ENCODE measurements at places on chromosomes 16 and 17.
A peak's percentile ranks its signal among the peaks of the same experiment; 100 is the strongest.

DNA sequence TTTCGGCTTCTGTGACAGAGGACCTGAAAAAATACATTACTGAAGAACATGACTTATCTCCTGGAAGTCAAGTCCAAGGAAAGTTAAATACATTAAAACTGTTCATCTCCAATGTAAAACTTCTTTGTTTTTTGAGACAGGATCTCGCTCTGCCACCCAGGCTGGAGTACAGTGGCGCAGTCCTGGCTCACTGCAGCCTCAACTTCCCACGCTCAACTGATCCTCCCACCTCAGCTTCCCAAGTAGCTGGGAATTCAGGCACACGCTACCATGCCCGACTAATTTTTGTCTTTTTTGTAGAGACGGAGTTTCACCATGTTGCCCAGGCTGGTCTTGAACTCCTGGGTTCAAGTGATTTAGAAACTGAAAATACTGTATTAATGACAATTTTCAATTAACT, 9.7 kb upstream of the TERB1 start:
- DNase-seq, result no peak

DNA sequence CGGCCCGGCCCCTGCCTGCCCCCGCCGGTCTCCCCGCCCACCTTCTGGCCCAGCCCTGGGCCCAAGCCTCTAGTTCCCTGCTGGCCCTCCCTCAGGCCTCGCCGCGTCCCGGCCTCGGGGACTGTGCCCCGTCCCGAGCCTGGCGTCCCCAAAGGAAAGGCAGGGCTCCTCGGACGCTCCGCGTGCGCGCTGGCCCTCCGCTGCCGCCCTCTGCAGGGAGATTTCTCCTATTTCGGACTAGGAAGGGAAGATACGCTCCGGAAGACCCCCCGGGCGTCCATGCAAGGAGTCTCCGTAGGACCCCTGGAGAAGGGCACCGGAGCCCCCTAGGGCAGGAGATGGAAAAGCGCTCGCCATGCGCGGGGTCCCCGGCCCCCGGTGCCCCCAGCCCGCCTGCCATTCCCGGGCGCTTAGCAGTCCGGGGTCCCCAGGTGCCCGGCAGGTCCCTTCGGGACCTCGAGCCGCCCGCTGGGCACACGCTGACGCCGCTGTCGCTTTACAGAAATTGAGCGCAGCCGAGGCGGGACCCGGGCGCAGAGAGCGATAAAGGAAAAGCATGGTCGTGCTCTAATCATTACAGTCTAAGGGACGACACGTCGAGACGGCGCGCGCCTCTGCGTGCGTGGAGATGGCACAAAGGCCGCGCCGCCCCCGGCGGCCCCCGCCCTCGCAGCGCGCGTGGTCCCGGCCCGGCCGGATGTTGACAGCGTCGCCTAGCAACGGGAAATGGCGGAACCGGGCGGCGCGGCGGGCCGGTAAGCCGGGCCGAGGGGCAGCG, at the start of gene CCDC40:
Gene CCDC40 (plus strand): TSS at position 706 of the 778 bp plus-strand sequence. CDS start 21 bp downstream, at position 727.
- DNase-seq, result peak; percentile 75

GRCh38 chr17:60594734-60595133, 5.3 kb upstream of the PPM1D start:
- no peak for DNase-seq

DNA sequence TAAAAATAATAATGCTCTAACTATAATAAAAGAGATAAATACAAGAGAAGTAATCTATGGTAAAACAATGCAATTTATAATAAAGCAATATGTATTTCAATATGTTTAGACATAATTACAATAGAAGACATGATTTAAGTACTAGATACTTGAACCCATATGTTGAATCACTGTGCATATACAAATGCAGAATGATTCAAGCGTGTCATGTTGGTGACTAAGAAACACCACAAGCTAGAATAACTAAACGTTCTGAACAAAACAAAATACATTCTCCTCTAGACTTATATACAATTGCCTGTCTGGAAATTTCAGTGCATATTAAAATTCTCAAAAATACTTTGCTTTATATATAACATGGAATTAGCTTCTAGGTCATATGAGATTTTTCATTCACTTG, 11.2 kb downstream of the TADA2A start:
- DNase-seq, result peak; percentile 14

DNA sequence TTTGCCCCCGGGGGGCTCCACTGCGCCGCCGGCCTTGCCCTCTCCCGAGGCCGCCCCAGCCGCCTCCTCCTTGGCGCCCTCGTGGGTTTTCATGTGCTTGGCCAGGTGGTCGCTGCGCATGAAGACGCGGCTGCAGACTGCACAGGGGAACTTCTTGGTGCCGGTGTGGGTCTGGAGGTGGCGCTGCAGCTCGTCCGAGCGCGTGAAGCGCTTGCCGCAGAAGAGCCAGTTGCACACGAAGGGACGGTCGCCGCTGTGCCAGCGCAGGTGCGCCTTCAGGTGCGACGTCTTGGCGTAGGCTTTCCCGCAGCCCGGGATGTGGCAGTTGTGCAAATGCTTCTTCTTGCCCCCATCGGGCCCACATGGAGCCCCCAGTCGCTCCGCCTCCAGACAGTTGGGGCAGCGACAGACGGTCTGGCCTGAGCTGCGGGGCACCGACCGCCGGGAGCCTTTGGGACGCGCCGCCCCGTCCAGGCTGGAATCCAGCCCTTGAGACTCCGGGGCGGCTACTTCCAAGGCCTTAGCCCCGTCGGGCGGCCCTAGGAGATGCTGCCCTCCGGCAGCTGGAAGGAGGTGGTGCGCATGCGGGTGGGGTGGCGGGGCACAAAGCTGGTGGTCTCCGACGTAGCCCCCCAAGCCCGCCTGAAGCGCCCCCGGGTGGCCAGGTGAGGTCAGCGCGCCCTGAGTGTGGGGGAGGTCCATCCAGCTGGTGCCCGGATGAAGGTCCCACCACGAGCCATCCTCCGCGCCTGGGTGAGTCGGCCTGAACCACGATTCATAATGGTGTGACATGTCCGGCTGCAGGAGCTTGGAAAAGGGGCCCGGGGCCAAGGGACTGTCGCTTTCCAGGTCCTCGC, 3.4 kb downstream of the SP6 start:
- DNase-seq, result no peak

DNA sequence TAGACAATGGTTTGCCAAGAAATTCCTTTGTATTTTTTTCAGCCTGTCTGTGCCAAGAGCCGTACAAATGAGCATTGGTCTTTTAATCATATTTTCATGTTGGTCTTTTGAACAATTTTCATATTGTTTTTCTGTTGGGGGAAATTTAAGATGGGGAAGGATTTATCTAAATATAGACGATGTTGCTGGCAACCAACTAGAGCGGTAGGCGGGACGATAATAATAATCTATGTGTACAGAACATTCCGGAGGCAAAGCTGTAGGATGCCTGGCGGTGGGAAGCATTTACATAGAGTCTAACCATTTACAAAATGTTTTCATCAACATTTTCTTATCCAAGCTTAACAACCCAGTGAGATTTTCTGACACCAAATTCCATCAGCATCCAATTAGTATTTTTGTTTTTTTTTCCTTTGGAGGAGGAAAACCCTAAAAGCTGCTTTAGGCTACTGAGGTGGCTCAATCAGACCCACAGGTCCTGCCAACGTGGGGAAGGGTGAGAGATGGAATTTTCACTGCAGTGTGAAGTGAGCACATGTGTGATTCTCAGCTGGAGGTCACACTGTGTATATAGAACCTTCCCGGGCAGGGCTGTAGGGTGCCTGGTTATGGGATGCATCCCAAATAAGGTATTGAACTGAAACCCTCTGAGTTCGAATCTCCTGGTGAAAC, 11.7 kb upstream of the SEC14L1 start:
- DNase-seq, result no peak

- no peak for DNase-seq
These were observed 10.6 kb downstream of the ATP6V0D1 start for GRCh38 chr16:67470359-67470758.

DNA sequence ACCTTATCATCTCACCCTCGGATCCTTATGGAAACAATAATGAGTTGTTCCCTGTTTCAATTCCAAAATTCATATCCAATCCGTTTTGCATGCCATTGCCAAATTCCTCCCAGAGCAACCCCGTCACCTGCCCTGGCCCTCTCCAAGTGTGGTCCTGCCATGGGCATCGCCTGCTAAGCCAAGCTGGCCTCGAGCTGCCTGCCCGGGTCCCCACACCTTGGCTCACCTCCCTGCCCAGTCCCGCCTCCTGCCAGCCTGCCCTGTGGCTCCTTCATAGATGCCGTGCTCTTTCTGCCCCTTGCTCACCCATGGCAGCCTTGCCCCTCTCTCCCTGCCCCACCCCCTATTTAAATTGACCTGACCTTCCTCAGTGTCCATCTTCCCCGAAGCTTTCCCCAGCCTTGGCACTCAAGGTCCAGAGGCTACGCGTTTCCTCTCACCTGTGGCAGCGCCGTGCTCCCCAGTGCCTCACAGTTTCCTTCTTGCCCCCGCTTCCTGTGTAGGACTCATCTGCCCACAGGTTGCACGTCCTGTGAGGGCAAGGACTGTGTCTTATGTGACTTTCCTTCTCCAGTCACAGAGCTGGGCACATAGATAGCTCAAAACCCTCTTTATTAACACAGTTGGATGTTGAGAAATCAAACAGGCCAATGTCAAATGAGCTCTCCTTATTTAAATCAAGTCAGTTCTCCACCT, 12.7 kb downstream of the MAPT start:
- no peak for DNase-seq

GRCh38 chr17:32208436-32208835, 57.2 kb upstream of the RHBDL3 start:
- DNase-seq, result no peak

DNA sequence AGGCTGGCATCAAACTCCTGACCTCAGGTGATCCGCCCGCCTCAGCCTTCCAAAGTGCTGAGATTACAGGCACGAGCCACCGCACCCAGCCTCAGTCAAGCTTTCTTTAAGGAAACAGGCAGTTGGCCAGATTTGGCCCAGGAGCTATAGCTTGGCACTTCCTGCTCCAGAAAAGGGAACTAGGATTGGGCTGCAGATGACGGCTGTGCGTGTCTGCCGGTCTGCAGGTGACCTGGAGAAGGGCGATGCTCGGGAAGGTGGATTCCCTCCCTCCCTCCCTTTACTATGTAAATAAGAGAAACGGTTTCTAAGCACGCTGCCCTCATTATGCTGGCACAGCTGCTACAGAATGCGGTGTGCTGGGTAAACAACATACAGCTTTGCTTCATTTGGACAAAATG, 215.9 kb downstream of the RPTOR start:
- no peak for DNase-seq

DNA sequence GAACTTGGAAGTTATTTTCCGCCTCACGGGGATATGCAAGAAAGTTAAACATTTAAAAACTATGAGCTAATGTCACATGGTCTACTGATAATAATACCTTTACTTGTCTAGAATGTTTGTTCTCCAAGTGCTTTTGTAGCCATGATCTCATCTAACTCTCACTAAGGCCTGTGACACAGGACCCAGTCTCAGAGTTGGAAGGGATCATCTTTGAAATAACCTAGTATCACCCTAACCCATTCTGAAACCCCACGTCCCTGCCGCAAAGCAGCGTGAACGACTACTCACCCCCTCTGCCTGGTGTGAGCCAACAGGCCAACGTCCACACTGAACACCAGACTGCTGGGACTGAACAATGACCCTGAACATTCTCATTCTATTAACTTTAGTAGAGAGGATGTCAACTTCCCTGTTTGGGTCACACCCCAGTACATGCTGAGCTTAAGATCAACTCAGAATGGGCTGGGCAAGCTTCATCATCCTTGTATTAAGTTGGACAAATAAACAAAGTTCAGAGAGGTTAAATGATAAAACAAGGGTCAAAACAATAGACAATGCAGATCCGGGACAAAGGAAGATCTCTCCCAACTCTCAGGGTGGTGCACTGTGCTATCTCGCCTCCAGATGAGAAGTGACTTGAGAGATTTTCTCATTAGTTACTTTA, 54.8 kb upstream of the BCAR1 start:
- DNase-seq, result no peak

DNA sequence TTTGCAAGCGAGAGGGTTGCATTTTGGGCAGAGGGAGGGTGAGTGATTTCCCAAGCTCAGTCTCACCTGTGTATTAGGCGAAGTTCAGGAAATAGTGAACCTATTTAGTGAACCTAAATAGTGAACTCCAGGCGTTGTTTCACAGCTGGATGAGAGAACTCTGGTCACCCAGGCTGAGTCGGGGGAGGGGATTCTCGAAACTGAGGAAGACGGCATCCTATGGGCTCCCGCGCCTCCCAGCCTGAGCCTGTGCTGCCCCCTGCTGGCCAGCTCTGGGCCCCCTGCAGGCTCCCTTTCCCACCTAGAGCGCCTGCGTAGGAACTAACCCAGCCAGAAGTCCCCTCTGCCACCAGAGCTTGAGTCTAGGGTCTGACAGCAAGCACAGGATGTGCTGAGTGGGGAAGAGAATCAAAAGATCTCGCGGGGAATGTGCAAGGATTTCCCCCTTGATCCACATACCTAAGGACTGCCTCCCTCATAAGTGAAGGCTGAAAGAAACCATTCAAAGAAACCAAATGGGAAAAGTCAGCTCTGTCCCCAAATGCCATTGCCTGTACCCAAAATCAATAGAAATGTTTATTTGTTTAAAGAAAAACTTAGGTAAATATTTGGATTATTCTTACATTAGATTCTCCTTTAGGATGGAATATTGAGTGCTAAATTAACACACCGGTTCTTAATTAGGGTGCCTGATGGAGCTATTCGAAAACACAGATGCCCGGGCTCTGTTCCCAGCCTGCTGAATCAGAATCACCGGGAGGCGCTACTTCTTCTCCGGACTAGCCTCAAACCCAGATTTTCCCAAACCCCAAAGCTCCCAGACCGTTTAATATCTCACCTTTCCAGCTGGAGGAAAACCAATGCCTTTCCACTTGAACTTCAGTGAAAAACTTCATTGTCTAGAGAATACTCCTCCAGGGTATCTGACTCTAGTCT, 14.8 kb upstream of the MARVELD3 start:
- peak; percentile 43 for DNase-seq

DNA sequence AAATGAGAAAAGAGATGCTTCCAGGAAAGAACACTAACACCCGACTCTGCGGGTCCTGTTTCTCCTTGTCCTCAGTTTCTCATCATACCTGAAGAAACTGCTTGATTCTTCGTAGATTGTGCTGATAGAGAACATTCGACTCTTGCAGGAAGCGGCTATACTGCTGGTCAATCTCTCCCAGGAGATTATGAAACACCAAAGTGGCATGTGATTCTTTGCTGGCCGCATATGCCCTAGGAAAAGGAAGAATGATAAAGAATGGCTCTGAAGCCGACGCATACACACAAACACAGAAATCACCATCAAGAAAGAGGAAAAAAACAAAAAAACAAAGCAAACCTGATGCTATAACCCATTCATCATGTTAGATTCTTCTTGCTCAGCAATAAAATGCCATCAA, 41.8 kb downstream of the STAT3 start:
- no peak for DNase-seq

Data from fibroblast of skin of abdomen (primary cell).